GF-D8 (cell line): ENCODE measurements at places on chromosomes 16 and 17.

DNA sequence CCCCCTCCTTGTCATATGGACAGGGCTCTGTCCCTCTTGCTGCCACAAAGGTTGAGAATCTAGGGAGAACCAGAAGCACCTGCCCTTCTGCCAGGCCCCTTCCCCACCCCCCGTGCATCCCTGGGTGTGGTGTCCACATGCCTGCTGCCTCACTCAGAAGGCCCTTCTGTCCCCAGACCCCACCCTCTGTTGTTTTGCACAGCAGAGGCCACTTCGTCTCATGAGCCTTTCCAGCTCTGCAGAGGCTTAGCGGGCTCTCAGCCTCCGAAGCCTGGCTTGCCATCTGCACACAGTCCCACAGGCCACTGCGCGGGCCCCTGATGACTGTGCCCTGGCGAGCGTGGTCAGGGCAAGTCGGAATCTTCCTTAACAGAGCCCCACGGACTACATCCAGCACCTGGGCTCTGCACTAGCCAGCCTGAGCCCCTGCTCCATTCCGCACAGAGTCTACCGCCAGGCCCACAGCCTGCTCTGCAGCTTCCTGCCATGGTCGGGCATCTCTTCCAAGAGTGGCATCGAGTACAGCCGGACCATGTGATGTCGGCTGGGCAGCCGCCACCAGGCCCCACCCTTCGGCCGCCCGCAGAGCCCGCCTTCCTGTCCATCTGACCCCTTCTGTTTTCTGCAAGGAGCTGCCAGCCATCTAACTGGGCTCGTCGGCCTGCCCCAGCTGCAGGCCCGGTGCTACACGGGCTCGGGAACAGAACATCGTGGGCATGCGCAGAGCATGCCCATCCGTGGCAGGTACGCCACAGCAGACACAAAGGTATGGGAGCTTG is 10.8 kb downstream of the C16orf90 start:
- DNase-seq: no peak

- no peak for DNase-seq
These were observed 58.7 kb downstream of the CMC2 start for GRCh38 chr16:80947708-80948625.

DNA sequence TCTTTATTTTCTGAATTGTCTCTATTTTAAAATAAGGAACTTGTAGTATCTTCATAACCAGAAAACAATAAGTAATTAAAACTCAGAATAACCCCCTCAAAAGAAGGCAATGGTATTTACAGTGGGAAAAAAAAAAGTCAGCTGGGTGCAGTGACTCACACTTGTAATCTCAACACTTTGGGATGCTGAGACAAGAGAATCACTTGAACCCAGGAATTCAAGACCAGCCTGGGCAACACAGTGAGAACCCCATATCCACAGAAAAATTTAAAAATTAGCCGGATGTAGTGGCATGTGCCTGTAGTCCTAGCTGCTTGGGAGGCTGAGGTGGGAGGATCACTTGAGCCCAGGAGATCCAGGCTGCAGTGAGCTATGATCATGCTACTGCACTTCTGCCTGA is 33.5 kb downstream of the ADAM11 start:
- DNase-seq: no peak

DNA sequence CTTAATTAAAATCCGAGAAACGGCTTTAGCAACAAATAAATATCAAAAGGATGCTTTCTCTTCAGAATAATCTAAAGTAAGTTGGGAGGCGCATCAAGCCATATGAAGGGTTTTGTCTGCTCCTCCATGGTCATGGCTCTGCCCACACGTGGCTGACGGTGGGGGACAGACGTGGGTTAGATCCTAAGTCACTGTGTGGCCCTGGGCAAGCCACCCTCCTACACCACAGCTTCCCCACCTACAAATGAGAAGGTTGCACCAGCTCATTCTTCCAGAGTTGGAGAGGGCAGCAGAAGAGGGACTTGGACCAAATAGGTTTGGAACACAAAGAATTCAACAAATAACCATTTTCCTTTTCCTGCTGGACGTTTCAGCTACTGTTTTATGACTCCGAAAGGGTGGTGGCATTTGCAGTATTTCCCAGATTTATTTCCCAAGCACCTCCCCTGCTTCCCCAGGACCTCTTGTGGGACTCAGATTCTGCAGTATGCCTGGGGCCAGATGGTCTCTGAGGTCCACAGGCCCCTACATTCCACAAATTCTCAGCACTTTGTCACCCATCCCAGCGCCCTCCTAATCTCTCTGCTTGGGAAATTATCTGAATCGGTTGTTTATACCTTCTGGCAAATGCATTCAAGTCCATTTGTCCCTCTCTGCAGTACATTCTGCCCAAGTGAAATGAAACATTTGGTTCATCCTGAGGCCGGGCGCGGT is 17.8 kb downstream of the LRRC75A start:
- no peak for DNase-seq

- DNase-seq: no peak
These were observed 584.5 kb downstream of the HS3ST4 start for GRCh38 chr16:26276289-26276688.

GRCh38 chr17:28133562-28133970 is 91.1 kb downstream of the NLK start:
- DNase-seq: no peak

DNA sequence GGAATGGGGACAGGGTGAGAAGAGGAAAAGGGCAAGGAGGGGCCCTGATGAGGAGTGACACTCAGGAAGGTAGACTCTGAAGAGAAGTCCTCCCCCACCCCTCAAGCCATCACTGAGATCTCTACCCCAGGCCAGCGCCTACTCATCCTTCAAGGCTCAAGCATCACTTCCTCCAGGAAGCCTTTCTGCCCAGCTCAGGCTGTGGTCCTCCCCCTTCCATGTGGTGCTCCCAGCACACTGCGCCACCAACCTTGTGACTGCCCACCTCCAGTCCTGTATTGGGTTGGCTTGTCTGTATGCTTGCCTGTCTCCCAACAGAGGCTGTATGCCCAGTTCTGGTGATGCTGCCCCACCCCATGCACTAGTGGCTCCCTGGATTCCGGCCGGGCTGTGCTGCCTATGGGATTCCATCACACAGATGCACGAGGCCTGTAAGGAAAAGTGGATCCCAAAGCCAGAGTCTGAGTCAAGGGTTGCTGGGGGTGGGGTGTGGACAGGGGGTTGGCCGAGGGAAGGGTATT is 19.8 kb upstream of the ZFP90 start:
- DNase-seq: no peak

DNA sequence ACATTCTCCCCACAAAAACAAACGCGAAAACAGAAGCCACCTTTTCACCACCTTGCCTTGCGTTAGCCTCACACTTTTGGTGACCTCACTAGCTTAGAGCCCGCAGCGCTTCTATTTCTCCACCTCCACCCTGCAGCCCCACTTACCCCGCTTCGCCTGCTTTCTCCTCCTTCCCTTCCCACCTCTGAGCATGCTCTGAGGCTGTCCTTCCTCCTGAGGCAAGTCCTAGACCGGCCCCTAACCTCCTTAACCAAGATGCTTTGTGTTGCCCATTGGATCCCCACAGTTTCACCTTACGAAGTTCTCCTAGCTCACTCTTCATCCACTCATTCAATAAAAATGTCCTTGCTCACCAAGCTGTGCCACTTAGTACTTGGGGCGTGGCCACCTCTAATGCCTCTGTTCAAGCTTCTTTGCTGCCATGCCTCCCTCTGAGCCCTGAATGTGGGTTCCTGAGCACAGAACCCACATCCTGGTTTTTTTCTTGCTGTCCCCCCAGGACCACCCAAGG is 1.3 kb downstream of the GNGT2 start:
- DNase-seq: no peak

DNA sequence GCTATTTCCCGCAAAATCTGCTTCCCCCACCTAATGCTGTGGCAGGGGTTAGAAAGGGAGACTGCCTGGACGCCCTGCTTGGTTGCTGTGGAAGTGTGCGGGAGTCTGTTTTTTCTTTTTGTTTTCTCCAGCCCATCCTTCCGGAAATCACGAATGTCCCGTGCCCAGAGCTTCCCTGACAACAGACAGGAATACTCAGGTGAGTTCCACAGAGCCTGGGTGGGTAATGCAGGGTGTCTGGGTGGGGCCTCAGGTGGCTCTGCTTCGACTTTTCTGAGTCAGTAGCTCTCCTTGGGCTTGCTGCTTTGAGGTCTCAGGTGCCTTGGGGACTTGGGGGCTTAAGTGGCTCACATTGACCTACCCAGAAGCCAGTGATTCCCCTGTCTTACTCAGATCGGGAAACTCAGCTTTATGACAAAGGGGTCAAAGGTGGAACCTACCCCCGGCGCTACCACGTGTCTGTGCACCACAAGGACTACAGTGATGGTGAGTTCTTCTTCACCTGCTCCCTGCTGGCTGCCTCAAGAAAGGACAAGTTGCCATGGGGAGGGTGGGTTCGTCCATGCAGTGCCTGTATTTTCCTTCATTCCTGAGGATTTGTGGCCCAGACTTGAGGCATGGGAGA is 11.4 kb downstream of the LIMD2 start:
- no peak for DNase-seq
